Activated CD4-positive, alpha-beta T cell treated with anti-CD3 and anti-CD28 coated beads, Interleukin-2, amount 50 U/mL, for 1 hour (primary cell): ENCODE measurements at places on chromosomes 11 and 22.

DNA sequence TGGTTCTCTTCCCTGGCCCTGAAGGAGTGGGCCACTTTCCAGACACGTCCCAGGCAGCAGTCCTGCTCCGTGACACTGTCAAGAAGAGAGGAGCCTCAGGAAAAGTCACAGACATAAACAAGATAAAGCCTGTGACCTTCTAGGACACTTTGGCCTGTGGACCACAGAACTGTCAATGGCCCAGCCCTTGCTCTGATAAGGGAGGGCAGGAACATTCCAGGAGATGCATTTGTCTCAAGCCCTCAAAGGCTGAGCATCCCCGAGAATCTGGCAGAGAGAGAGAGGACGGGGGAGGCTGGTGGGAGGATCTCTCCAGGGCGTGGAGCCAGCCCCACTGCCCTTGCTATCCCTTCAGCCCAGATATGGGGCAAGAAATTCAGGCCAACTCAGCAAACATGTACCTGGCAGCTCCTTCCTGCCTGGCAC, 476.4 kb downstream of the INSC start:
- no peak for DNase-seq

- DNase-seq: no peak
Measured at GRCh38 chr11:58177409-58178054, 11.3 kb upstream of the OR9Q2 start.

DNA sequence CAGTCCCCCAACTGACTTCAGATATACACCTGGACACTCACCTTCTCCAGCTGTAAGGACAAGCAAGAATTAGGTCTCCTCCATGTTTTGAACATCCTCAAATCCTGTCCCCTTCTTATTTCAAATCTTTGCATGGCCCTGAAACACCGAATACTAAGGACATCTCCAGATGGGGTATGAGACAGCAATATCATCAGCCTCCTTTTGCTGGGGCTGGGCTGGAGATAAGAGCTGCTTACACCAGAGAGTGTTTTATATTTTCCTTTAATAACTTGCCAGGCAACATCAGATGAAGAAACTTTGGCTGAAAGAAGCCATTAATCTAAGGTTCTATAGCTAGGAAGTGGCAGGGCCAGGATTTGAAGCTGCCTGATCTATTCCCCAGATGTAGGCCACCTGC, 21.6 kb downstream of the TUG1 start:
- DNase-seq: no peak

- no peak for DNase-seq
Measured at GRCh38 chr22:18970948-18971315, 34.8 kb upstream of the PRODH start.

DNA sequence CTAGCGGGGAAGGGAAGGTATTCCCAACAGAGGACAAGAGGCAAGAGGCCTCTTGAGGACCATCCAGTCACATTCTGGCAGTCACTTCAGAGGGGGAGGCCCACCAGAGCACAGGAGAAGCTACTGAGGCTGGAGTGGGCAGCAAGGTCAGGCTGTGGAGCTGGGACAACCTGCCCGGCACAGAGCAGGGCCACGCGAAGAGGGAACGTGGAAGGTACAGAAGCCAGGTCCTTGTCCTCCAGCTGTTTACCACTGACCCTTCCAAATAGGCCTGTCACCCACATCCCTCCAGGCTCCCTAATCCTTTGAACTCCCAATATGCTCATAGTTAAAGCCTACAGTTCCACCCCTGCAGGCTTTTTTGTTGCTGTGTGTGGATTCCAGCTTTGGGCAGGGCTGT, 76.9 kb downstream of the IGLL1 start:
- no peak for DNase-seq

DNA sequence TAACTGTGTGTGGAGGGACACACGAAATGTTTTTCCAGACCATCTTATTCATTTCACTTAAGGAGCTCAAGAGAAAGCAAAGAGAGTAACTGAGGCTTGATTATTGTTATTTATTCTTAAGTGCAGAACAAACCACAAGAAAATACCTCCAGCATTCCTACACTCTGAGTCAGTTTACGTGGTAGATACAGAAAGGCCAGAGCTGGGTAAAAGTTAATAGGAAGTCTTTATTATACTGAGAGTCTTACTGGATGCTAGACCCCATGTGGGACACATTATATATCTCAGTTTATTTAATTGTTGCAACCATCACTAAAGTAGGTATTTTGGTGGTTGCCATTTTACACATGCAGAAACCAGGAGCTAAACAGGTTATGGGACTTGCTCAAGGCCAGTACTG, 261.4 kb upstream of the POU2AF2 start:
- no peak for DNase-seq

- no peak for DNase-seq
Measured at GRCh38 chr11:108472681-108473080, 5.4 kb upstream of the C11orf65 start.

DNA sequence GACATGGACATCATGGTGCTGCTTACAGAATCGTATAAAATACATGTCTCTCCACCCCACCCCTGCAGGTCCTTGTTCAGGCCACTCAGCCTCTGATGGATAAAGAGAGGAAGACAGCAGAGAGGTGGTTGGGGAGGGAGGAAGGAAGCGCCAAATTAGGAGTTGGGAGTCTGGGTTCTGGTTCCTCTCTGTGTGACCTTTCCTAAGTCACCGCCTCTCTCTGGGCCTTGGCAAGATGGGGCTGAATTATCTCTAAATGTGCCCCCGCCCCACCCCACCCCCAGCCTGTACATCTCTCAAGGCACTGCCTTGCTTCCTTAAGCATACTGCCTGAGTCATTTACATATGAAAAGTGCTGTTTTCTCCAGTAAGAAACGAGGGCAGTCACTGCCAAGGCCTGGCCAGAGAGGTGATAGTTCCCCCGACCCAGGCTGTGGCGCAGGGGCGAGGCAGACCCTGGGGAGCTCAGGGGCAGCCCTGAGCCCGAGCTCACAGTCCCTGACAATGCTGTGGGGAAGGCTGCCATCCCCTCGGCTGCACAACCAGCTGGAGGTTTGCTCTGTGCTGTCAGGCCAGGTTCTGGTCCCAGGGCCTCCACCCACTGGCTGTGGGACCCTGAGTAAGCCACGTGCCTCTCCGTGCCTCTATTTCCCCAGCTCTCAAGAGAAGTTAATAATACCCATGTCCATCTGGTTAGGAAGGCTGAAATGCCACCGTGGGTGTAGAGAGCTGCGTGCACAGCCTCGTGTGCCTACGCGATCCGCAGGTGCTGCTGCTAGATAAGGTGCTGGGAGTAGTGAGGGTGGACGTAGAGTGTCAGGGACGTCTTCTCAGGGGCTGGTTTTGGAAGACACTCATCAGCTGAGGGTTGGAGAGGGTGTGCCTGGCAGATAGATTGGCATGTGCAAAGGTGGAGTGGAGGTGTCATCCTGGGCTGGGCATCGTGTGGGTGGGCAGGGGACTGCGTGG, 55.3 kb downstream of the CACNA1I start:
- no peak for DNase-seq
